ENCODE measurements at places on chromosomes 12 and 14. TPM values are rescaled to one million over a fixed set of nuclear protein-coding genes. Genes with fewer than 3 reads are reported as not detected.

Gene ZNF268
- total RNA-seq: 8.3 TPM

DNA sequence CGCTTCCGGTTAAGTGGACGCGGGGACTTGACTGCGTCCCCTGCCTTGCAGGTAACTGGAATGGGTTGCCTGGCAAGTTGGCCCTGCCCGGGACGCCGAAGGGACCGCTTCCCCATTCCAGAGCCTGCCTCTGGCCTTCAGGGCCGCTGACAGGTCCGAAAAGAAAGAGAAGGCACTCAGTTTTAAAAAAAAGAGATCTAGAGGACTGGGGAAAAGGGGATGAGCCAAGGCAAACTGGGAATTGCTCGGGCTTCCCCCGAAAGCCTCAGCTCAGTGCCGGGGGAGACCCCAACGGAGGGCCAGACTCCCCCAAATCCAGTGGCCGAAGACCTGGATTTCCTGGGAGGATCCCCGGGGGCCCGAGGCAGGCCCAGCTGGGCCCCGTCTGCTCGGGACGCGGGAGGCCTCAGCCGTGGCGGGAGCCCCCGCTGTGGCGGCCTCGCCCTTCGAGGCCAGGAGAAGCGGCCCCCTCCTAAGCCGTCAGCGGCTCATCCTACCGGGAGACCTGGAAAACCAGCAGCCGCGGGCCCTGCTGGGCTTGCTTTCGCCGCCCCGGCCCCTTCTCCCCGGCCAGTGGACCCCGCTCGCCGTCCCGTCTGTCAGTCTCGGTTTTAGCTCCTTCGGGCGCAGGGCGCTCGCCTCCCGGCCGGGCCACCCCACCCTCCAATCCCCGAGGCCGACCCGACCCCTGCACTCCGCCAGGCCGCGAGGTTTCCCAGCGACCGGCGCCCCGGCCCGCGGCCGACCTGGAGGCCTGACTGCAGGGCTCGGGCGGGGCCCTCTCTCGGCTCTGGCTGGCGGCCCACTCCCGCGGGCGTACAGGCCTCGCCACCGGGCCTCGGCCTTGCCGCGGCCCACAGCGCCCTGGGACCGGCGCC is 12.5 kb downstream of the OTX2 start:
- no peaks in the 10 kb centered on the region for H3K27me3 ChIP-seq
- H3K4me3 ChIP-seq: no peak overlapping the region
- no peak for DNase-seq
- H3K4me1 ChIP-seq: no peaks in the 10 kb centered on the region
- H3K36me3 ChIP-seq: no peaks in the 10 kb centered on the region

Gene PTPRR
- total RNA-seq: 0.94 TPM

- no peak overlapping the region for H3K27ac ChIP-seq
- no peak for DNase-seq
- H3K4me3 ChIP-seq: no peak overlapping the region
- no peaks in the 10 kb centered on the region for H3K4me1 ChIP-seq
Measured at GRCh38 chr14:74506411-74506851, 12.9 kb downstream of the ISCA2 start.

- no peaks in the 10 kb centered on the region for H3K4me1 ChIP-seq
- no peaks in the 10 kb centered on the region for H3K36me3 ChIP-seq
- DNase-seq: peak; percentile 83
- no peak overlapping the region for H3K27ac ChIP-seq
Measured at GRCh38 chr12:112992541-112993398, 14.5 kb downstream of the OAS2 start.

Gene ENDOU
- not detected for total RNA-seq

DNA sequence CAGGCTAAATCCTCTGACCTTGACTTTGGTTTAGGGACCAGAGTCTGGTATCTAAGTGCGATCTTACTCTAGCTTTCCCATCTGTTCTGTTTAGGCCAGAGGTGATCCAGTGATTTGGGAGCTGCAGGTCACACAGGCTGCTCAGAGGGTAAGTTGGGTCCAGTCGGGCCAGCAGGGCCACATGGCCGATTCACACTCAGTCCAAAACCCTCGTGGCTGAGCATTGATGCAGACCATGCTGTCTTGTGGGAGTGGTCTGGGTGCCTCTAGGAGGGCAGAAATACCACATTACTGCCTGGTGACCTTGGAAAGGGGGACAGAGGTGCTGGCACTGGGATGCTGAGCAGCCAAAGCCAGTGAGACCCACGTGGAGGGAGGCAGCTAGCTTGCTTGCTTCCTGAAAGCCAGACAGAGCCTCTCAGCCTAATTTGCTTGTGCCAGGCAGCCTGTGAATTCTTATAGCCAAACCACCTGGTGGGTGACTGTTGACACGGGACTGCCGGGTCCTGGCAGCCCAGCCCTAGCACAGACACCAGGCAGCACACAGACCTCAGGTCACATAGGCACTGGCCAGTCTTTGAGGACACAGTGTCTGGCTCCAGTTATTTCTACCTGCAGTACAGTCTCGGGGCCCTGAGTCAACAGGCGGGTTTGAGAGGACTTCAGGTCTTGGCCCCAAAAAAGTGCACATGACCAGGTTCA is 31.7 kb downstream of the ESRRB start:
- no peaks in the 10 kb centered on the region for H3K4me1 ChIP-seq
- no peak for DNase-seq
- no peak overlapping the region for H3K27ac ChIP-seq
- no peaks in the 10 kb centered on the region for H3K27me3 ChIP-seq
- H3K4me3 ChIP-seq: no peak overlapping the region

GRCh38 chr14:89303456-89304435 is 113.3 kb downstream of the FOXN3 start:
- peak overlapping the region; percentile 73 for H3K27ac ChIP-seq
- H3K4me1 ChIP-seq: peaks cover 21% of the 10 kb centered on the region
- peak overlapping the region; percentile 16 for H3K4me3 ChIP-seq
- peak; percentile 54 for DNase-seq
- H3K36me3 ChIP-seq: no peaks in the 10 kb centered on the region
- no peaks in the 10 kb centered on the region for H3K27me3 ChIP-seq

Gene MDP1
- 16.9 TPM for total RNA-seq

GRCh38 chr14:59849411-59850130 is 21.0 kb downstream of the RTN1 start:
- H3K27ac ChIP-seq: no peak overlapping the region
- DNase-seq: no peak
- H3K36me3 ChIP-seq: no peaks in the 10 kb centered on the region
- no peak overlapping the region for H3K4me3 ChIP-seq
- no peaks in the 10 kb centered on the region for H3K4me1 ChIP-seq

DNA sequence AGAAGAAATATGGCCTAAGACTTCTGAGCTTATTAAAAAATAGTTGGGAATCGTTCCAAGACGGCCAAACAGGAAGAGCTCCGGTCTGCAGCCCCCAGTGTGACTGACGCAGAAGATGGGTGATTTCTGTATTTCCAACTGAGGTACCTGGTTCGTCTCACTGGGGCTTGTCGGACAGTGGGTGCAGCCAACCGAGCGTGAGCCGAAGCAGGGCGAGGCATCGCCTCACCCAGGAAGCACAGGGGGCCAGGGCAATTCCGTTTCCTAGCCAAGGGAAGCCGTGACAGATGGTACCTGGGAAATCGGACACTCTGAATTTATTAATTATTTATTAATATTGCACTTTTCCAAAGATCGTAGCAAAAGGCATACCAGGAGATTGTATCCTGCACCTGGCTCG is 857.8 kb downstream of the C12orf50 start:
- no peaks in the 10 kb centered on the region for H3K4me1 ChIP-seq
- H3K4me3 ChIP-seq: no peak overlapping the region
- no peak overlapping the region for H3K27ac ChIP-seq

GRCh38 chr14:64060648-64061096 is 207.9 kb downstream of the SYNE2 start:
- no peaks in the 10 kb centered on the region for H3K27me3 ChIP-seq
- no peak overlapping the region for H3K27ac ChIP-seq
- DNase-seq: no peak
- peaks cover 5% of the 10 kb centered on the region for H3K36me3 ChIP-seq
- peaks cover 13% of the 10 kb centered on the region for H3K4me1 ChIP-seq
- no peak overlapping the region for H3K4me3 ChIP-seq

Gene TBK1
- 31.5 TPM for total RNA-seq

- H3K4me1 ChIP-seq: no peaks in the 10 kb centered on the region
- no peak overlapping the region for H3K27ac ChIP-seq
- H3K36me3 ChIP-seq: no peaks in the 10 kb centered on the region
- no peaks in the 10 kb centered on the region for H3K27me3 ChIP-seq
Measured at GRCh38 chr12:44696542-44696941, 179.6 kb downstream of the NELL2 start.

GRCh38 chr12:75820848-75821578 is 210.6 kb downstream of the PHLDA1 start:
- peak overlapping the region; percentile 45 for H3K4me3 ChIP-seq
- no peaks in the 10 kb centered on the region for H3K36me3 ChIP-seq
- DNase-seq: peak; percentile 61
- H3K4me1 ChIP-seq: peaks cover 29% of the 10 kb centered on the region

DNA sequence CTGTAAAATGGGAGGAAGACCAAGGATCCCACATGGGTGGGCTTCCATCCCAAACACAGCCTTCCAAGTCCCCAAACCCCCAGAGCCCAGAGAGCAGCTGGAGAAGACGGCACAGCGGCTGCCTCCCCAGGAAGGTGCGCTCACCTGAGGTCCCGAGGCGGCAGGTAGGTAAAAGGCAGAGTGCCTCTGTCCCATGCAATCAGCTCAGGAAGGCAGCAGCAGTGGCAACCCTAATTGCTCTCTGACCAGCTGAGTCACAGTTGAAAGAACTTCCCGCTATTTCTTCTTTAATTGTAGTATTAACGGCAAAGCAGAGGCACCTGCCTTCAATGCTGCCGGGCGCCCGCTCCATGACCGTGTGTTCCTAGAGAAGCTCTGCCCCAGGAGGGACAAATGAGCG is 91.1 kb upstream of the BCL11B start:
- peaks cover 4% of the 10 kb centered on the region for H3K4me1 ChIP-seq
- no peak overlapping the region for H3K4me3 ChIP-seq
- no peak overlapping the region for H3K27ac ChIP-seq

Gene CAMKK2
- total RNA-seq: 9.7 TPM

- no peaks in the 10 kb centered on the region for H3K27me3 ChIP-seq
- no peak overlapping the region for H3K4me3 ChIP-seq
- H3K27ac ChIP-seq: no peak overlapping the region
- no peak for DNase-seq
Measured at GRCh38 chr12:27488479-27488878, 35.5 kb upstream of the PPFIBP1 start.

DNA sequence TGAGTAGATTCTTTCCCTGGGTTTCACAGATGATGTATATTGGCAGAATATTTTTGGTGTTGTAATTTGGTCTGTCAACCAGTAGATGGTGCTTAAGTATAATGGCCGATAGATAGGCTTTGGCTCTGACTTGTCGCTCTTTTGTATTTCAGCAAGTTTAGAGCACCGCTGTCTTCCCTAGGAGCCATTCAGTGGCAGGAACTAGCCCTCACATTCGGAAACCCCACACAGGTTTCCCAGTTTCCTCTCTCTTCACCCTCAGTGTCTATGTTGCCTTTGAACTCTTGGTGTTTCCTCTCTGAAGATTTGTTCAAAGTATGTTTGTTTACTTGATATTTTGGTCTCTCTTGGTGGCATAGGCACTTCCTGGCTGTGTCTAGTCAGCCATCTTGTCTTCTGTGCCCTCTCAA is 102.2 kb downstream of the GPHN start:
- no peak overlapping the region for H3K4me3 ChIP-seq
- no peak for DNase-seq
- no peaks in the 10 kb centered on the region for H3K4me1 ChIP-seq
- H3K27me3 ChIP-seq: no peaks in the 10 kb centered on the region
- no peaks in the 10 kb centered on the region for H3K36me3 ChIP-seq

Measured in SJCRH30 (cell line).